ENCODE measurements at places on chromosomes 1 and 21.

DNA sequence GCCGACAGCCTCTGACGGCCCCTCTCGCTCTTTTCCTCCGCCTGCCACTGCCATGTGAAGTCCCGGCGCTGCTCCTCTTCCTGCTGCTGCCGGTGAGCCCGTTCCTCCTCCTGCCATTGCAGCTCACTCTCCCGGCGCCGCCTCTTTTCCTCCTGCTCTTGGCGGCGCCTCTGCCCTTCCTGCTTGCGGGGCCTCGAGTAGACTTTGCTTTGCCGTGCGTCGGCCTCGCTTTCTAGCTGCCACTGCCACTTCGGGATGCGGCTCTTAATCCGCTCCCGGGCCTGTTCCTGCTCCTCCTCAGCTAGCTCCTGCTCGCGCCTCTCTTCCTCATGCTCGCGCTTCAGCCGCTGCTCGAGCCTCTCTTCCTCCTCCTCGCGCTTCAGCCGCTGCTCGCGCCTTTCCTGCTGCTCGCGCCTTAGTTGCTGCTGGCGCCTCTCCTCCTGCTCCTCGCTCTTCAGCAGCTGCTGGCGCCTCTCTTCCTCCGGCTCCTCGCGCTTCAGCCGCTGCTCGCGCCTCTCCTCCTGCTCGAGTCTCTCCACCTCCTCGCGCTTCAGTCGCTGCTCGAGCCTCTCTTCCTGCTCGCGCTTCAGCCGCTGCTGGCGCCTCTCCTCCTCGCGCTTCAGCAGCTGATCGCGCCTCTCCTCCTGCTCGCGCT is 4.3 kb downstream of the TCHH start:
- no peak for DNase-seq

GRCh38 chr1:181129771-181130606 is 41.5 kb downstream of the IER5 start:
- DNase-seq = no peak

GRCh38 chr1:75233302-75233929 is 99.2 kb downstream of the LHX8 start:
- no peak for DNase-seq

- DNase-seq = no peak
Observed at GRCh38 chr1:21189906-21190500, 13.3 kb upstream of the EIF4G3 start.

DNA sequence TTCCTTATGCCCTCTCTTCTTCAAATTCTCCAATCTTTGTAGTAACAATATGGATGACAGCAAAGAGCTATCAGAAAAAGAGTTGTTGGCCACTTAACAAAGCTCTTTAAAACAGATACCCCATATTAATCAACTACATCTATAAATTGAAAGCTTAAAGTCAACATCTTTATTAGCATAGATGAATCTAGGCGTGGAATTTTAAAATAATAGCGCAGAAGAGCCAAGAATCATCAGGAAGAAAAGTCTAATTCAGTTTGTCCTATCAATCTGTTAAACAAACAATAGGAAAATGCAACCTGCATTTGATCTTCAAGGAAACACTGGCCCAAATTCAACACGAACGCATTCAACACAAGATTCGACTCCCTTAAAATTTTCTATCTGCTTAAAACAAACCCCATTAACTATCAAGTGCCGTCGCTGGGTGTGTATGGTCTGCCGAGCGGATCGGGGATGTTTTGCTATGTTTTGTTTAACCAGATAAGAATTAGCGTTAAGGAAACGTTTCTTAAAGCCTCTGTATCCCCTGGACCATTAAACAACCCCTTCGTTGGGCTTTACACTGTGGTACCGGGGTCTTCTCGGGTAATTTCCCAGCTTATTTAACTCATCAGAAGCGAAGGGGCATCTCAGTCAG is 1.0 kb downstream of the LYST start:
- DNase-seq = no peak
